ENCODE measurements at places on chromosomes 3 and 15.

DNA sequence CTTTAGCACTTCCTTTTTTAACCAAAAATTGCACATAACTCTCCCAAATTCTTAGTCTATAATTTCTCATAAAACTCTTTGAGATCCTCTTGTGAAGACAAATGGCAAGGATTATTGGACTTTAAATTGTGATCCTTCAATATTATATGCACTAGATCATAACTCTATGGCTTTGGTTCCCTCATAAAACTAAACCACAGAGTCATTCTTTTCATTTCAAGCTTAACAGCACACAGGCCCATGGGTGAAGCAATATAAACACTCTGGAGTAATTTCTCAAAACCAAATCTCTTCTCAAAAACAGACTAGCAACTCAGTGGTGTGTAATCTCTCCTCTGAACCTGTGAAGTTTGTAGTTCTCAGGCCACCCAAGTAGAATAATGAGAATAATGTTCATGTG lies 171.0 kb upstream of the NECTIN3 start:
- DNase-seq: no peak

DNA sequence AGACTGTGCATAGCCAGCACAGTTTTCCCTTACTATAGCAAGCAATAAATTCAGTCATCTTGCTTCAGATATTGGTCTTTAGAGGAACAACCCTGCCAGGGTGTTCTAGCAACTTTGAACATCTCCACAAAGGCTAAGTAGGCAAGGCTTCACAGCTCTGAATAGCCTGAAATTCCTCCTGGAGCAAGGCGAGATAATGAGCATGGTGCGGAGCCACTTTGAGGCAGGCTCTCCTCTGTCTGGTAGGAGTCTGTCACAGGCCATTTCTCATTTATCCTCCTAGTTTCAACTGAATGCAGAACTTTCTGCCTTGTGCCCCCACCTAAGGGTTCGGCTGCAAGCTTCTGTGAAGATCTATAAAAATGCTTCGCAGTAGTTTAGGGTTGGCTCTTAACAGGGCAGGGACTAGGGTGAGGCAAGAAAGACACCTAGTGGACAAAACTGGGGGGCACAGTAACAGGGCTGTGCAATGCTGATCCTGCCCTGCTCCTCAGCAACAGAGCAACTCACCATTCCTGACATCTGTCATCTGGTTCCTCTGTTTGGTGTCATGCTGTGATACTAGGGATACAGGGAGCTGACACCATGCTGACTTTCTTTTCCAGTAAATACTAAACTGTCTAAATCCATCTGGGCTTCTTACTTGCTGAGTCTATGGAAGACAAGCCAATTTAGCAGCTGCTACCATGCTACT lies 16.6 kb upstream of the EHHADH start:
- DNase-seq: no peak

DNA sequence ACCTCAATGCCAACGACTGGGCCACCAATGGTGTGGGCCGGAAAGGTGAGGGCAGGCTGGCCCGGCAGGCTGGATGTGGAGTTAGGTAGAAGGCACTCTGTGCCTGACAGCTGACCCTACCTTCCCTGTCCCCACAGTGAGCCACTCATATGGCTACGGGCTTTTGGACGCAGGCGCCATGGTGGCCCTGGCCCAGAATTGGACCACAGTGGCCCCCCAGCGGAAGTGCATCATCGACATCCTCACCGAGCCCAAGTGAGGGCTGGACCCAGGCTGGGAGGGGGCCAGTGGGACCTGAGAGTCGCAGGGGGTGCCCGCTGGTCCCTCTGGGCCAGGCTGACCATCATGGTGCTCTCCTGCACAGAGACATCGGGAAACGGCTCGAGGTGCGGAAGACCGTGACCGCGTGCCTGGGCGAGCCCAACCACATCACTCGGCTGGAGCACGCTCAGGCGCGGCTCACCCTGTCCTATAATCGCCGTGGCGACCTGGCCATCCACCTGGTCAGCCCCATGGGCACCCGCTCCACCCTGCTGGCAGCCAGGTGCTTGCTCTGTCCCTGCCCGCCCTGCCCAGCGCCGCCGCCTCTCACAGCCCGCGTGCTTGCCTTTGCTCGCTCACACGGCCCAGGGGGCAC lies 4.5 kb upstream of the FES start:
- DNase-seq: no peak

GRCh38 chr15:50685191-50685975 lies 1.2 kb downstream of the TRPM7 start:
- DNase-seq: no peak

DNA sequence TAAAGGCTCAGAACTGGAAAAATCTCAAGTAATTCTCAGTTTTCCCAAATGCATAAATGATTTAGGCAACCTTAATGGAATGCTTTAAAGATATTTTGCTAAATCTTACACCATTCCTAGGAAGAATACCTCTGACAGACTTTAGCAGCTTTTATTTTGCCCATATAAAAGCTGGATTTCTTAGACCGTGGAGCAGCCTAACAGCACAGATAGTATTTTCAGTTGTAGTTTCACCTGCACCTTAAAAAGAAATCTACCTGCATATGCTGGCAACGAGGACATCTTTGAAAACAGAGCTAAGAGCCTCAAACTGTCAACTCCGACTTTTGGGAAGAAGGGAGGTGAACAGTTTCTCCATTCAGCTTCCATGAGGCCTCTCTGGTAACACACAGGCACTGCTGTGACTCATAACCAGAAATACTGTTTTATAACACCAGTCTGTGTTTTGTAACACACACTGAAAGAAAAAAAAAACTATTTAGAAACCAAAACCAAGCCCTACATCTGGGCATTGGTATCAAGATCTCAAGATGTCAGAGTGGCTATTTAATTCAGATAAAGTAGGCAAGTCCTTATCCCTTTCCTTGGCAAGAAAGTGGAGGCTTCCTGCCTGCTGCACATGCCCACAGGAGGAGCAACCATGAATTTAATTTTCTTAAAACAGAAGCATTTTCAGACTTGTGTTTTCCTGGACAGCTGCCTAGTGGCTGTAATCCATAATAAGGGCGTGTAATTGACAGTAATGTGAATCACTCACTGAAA lies 181.5 kb upstream of the ICE2 start:
- DNase-seq: no peak

DNA sequence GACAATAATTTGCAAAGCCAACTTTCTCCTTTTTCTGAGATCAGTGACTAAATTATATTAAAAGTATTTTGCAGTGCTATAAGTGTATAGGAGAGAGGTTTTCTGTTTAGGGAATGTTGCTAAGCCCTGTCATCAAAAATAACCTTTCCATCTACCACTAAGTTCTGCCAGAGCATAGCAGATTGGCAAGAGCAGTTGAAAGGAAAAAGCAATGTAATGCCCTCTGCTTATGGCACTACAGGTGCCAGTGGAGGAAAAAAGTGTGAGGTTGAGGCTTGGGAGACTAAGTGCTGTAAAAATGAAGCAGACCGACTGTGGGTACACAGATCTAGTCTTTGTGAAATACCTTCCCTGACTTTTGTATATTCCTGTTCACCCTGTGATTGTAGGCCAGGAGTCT lies 11.5 kb downstream of the FILIP1L start:
- DNase-seq: no peak

DNA sequence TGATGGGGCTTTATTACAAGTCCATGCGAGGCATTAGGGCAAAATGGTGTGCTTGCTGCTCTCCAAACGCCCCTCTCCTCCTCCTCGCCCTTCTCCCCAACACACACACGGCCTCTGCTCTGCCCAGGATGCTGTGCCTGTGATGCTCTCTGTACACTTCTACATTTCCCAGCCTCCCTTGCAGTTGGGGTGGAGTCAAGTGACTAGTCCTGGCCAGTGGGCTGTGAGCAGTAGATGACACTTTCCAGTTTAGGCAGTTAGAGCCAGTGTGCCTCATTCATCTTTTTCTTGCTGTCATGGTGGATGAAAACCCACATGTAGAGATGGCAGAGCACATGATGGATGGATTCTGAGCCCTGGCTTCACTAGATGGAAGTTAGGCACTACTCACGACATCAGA lies 5.4 kb downstream of the TRH start:
- no peak for DNase-seq

- no peak for DNase-seq
Measured at GRCh38 chr3:183155499-183155898, 7.0 kb downstream of the LAMP3 start.

DNA sequence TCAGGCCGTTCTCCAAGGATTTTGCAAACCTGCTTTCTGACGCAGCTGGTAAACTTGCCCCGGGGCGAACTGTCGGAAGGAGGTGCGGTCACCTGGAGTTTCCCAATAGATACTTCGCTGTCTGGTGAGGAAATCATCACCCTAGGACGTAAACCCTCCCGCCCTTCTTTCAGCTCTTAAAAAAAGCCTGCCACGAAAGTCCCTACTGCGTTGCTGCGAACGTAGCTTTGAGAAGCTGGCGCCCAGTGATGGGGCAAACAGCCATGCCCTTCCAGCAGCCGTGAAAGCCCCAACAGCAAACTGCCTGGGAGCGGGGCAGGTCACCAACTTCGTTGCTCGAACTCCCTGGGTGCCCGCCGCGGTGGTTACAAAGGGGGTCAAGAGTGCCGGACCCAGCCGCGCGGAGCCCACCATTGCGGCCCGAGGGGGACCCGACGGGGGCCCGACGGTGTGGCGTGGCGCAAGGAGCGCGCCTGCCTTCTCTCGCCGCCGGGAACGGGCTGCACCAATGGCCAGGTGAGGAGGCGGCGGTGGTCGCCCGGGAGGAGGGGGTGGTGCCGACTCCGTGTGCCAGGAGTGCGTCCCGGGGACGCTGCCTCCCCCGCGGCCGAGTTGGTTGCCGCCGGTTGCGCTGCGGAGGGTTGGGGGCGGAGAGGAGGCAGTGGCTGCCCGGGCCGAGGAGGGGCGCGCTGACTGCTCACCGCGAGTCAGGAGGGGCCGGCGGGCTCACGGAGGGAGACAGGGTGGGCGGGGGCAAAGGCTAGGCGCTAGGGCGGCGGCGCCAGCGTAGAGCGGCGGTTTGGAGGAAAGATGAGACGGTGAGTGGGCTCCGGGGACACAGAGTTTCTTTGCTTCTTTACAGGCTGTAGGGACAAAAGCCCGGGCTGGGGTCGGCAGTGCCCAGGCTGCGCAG lies at the start of gene PHLDB2:
TSS of gene PHLDB2 (plus strand) at position 205 of the 913 bp plus-strand sequence. CDS start 24,813 bp downstream, outside the sequence.
- DNase-seq: no peak

DNA sequence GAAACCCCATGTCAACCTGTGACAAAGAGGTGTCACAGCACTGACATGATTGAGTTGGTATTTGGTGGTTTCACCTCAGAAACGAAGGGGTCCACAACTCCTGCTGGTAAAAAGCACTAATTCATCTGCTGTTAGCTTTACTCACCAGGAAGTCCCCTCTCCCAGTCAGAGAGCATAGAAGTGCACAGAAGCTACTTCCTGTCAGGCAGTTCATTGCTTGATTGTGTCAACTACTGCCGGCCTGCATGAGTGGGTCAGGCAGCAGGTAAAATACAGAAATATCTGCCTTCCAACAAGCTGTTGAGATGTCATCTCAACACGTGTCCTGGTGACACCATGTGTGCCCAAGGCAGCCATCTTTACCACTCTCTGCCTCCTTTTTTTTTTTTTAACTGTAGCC lies 596.6 kb upstream of the NR2F2 start:
- no peak for DNase-seq

DNA sequence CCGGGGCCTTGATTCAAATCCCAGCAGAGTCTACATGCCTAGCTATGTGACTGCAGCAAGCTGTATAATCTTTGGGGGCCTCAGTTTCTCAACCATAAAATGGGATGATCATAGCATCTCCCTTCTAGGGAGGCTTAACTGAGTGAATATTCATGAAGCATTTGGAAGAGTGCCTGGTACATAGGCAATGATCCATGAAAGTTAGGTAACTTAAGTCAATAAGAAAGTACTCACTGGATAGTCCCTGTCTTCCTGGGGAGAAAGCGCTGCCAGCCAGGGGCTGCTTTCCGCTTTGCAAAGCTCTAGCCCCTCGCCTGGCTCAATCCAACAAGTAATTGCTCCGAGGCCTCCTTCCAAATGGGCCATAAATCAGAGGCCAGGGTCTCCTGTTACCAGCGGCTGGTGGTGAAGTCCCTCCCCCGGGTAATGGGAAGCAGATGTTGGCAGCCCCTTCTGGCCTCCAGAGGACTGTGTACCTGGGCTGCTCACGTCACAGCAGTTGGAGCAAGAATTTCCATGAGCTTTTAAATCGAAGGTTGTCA lies 521.9 kb upstream of the PROK2 start:
- no peak for DNase-seq

DNA sequence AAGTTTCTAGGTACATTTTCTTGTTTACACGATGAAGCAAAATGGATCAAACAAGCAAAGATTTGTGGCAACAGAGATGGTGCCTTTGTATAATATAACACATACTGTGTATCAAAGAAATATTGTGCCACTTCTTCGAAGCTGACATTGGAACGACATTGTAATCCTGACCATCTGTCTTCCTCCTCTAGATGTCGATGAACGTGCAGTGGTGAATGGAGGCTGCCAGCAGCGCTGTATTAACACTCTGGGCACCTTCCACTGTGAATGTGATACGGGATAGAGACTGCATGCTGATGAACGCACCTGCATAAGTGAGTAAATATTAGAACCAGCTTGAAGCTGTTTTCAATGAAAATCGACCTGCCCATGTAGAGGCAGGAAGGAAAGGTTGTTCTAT lies 613.3 kb upstream of the GOLIM4 start:
- no peak for DNase-seq

DNA sequence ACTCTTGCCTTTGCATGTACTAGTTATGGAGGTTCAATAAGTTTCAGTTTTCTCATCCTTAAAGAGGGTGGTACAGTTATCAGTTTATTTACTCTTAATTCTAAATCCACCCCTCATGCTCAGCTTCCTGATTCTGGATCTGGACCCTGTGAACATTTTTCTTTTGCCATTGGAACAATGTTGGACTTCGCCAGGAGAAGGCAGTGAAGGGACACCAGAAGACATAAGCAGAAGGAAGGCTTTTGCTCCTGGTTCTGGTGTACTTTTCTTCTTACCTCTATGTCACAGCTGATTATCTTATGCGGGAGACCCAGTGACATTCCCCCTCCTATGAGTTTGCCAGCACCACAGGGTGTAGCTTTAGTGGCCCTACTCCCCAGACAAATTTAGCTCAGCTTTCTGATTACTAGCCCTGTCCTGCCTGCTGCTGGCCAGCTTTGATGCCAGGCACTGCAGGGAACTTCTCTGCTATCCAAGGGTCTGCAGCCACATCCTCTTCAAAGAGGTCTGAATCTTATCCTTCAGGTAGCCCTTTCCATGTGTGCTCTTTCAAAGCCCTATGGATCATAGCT lies 466.3 kb upstream of the EPHA3 start:
- DNase-seq: no peak
